GM23338 (cell line): ENCODE measurements at places on chromosomes 5 and 9.
A peak's percentile ranks its signal among the peaks of the same experiment; 100 is the strongest.

GRCh38 chr9:6128030-6128429, 87.6 kb upstream of the IL33 start:
- DNase-seq = peak; percentile 40

GRCh38 chr5:146199176-146199815, 4.1 kb upstream of the RBM27 start:
- DNase-seq = no peak

DNA sequence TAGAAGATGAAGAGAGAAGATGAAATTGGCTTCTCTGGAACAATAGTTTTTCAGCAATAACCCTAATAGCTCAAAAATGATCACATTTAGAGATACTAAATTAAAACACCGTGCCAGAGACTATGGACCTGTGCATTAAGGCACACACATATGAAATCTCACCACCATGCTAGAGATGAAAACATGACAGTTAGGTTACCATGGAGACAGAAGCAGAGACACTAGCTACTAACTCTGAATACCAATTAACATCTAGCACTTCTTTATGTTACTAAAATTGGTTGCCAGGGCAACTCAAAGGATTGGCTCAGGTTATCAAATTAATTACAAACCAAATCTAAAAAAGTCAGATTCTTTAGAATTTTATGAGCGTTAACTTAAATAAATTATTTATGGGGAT, 337.7 kb downstream of the PLK2 start:
- DNase-seq = no peak

- no peak for DNase-seq
Observed at GRCh38 chr5:68289498-68289897, 73.9 kb downstream of the PIK3R1 start.

DNA sequence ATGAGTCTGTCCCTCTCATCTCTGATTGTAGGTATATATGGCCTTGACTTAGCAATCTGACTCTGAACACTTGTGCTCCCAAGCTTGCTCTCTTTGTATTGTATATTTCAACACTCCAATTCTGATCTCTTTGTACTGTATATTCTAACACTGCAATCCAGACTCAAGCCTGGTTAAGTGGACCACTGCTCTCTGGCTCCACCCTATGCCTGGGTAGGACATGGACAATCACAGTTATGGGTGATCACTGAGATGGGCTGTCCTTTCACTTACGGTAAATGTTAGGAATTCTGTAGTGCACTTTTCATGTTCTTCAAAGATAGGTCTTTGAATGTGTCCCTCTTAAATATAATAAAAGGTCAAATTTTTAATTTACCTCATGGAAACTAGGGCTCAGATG, 165.1 kb downstream of the TLR4 start:
- no peak for DNase-seq

- no peak for DNase-seq
Observed at GRCh38 chr9:127336506-127337352, 60.2 kb upstream of the SLC2A8 start.
